ENCODE measurements at places on chromosomes 6 and 20.
A peak's percentile ranks its signal among the peaks of the same experiment; 100 is the strongest.

- H3K27me3 ChIP-seq, result no peaks in the 10 kb centered on the region
- H3K36me3 ChIP-seq, result no peaks in the 10 kb centered on the region
- no peaks in the 10 kb centered on the region for H3K4me1 ChIP-seq
- H3K27ac ChIP-seq, result peak overlapping the region; percentile 88
These were observed 78.1 kb upstream of the TRAF3IP2 start for GRCh38 chr6:111683749-111684267.

- no peaks in the 10 kb centered on the region for H3K36me3 ChIP-seq
- no peak overlapping the region for H3K4me3 ChIP-seq
- H3K27ac ChIP-seq, result no peak overlapping the region
- no peak for DNase-seq
- H3K27me3 ChIP-seq, result no peaks in the 10 kb centered on the region
These were observed 44.0 kb upstream of the COL21A1 start for GRCh38 chr6:56291302-56291917.

DNA sequence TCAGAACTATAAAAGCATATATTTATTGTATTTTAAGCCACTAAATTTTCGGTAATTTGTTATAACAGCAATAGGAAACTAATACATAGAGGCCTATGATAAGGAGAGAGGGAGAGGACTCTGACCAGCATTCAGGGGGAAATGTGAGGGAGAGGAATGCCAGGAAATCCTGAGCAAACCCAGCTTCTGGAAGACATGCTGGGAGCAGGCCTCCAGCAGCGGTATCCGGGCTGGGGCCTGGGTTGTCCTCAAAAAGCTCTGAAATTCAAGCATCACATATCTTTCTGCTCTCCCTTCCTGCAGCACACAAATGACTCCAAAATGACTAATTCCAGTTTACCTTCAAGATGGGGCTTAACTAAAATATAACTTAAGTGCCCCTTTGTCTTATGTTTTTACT lies 33.4 kb upstream of the RIMS1 start:
- no peak overlapping the region for H3K27ac ChIP-seq
- H3K27me3 ChIP-seq, result no peaks in the 10 kb centered on the region
- H3K4me3 ChIP-seq, result no peak overlapping the region
- H3K36me3 ChIP-seq, result no peaks in the 10 kb centered on the region

GRCh38 chr20:37948956-37949355 lies 46.0 kb downstream of the VSTM2L start:
- DNase-seq, result no peak
- H3K4me3 ChIP-seq, result no peak overlapping the region
- H3K4me1 ChIP-seq, result no peaks in the 10 kb centered on the region
- no peaks in the 10 kb centered on the region for H3K36me3 ChIP-seq
- H3K27me3 ChIP-seq, result no peaks in the 10 kb centered on the region
- no peak overlapping the region for H3K27ac ChIP-seq

GRCh38 chr6:155399062-155399744 lies 56.4 kb downstream of the NOX3 start:
- no peak for DNase-seq
- peaks cover 8% of the 10 kb centered on the region for H3K27me3 ChIP-seq
- no peak overlapping the region for H3K27ac ChIP-seq
- no peak overlapping the region for H3K4me3 ChIP-seq
- H3K36me3 ChIP-seq, result no peaks in the 10 kb centered on the region

- H3K27ac ChIP-seq, result no peak overlapping the region
- H3K4me3 ChIP-seq, result no peak overlapping the region
- no peaks in the 10 kb centered on the region for H3K27me3 ChIP-seq
- DNase-seq, result no peak
- H3K36me3 ChIP-seq, result no peaks in the 10 kb centered on the region
These were observed 30.7 kb downstream of the CHD6 start for GRCh38 chr20:41587523-41587922.

- no peak for DNase-seq
- H3K27ac ChIP-seq, result no peak overlapping the region
- H3K4me3 ChIP-seq, result no peak overlapping the region
These were observed 34.8 kb upstream of the SIRPA start for GRCh38 chr20:1860446-1860845.

DNA sequence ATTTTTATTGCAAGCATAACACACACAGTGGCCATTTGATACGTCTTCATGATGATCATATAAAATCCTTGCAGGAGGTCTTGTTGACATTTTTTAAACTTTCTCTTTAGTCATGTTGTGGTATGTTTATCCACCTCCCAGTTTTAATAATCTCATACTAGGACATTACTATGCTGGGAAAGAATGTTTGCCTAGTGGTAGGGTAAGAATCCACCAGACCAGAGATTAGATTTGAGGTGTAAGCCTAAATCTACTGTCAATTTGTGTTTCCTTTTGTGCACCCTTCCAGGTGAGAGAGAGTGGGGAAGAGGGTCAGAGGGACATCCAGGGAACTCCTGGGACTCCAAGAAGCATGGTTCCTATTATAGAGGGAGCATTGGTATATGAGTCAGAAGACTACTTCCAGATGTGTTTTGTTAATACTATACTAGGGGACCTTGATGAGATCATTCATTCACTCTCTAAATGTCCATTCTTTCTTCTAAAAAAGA lies 298.3 kb upstream of the SASH1 start:
- H3K36me3 ChIP-seq, result no peaks in the 10 kb centered on the region
- H3K27me3 ChIP-seq, result no peaks in the 10 kb centered on the region
- DNase-seq, result no peak
- no peak overlapping the region for H3K4me3 ChIP-seq
- H3K4me1 ChIP-seq, result no peaks in the 10 kb centered on the region

DNA sequence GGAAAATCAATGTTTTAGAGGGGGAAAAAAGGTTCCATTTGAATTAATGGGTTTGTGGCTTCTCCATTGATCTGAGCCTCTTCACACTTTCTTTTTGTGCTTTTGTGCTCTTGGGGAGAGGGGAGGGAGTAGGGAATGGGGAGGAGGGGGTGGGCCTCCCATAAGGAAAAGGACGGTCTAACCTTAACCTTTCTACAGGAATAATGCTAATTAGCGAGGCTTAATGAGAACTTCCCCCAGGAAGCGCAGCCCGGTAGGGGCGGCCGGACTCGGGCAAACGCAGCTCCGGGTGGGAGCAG lies 103.0 kb downstream of the NOL4L start:
- H3K27ac ChIP-seq, result peak overlapping the region; percentile 80
- H3K36me3 ChIP-seq, result no peaks in the 10 kb centered on the region
- peak overlapping the region; percentile 83 for H3K4me3 ChIP-seq
- no peaks in the 10 kb centered on the region for H3K4me1 ChIP-seq
- no peak for DNase-seq
- no peaks in the 10 kb centered on the region for H3K27me3 ChIP-seq

DNA sequence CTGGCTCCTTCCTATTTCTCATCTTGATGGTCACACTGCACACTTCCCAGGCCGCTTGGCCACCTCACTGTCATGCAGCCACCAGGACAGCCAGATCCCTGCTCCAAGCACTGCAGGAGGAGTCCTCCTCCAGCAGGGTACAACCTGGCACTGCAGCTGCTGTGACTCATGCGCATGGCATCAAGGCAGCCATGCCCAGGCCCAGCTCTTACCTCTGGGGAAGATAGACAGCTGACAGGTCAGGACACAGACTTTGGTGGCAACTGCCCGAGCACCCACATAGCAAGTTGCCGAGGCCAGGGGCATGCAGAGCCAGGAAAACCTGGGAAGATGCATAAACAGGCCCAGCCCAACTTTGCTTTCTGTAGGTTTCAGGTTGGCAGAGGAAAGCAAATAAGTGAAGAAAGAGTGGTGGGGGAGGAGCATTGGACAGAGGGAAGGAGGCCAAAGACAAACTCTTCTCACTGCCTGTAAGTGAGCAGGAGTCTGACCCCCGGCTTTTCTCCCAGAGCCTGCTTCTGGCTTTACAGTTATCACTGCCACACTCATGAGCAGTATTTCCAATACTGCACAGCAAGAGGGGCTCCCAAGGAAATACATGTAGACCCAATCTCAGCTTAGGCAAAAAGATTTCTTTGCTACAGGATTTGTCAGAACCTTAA lies 38.8 kb downstream of the SLC22A3 start:
- no peak overlapping the region for H3K27ac ChIP-seq
- no peaks in the 10 kb centered on the region for H3K4me1 ChIP-seq
- H3K36me3 ChIP-seq, result no peaks in the 10 kb centered on the region
- DNase-seq, result no peak

DNA sequence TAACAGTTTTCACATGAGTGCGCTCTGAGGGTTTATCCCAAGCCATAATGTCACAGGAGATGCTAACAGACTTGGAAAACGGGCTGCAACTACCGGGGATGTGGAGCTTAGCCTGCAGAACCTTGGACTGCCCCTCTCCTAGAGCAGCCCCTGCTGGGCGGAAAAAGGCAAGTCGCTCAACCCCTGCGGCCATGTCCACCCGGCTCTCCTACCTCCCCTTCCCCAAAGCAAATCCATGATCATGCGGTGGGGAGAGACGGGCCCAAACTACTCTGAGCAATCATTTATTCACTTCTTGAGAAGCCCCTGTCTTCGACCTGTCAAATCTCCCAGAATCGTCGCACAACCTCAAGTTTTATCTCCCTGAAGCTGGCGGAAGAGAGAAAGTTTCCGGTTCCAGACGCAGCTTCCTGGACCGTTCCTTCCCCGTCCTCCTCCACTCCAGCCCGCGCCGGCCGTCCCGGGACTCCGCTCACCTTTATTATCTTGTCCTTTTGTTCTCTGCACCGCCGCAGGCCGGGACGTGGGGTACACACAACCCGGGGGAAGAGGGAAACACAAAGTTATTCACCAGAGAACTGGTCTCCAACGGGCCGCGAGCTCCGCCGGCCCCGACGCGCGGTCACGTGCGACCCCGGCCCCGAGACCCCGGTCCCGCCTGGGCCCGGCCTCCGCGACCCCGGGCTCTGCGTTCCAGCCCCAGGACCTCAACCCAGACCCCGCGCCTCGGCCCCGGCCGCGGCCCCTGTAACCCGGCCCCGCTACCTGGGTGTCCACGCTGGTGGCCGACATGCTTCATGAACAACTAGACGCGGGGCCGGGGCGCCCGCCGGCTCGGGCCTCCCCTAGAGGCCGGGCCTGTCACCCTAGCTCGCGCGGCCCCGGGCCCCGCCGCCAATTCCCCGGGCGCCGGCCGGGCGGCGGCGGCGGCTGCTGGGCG lies 560 bp downstream of the YTHDF1 start:
- H3K4me1 ChIP-seq, result peaks cover 55% of the 10 kb centered on the region
- peak overlapping the region; percentile 84 for H3K4me3 ChIP-seq
- H3K36me3 ChIP-seq, result peaks cover 39% of the 10 kb centered on the region
- no peak for DNase-seq
- peak overlapping the region; percentile 79 for H3K27ac ChIP-seq
- H3K27me3 ChIP-seq, result no peaks in the 10 kb centered on the region

GRCh38 chr20:38184101-38184500 lies 19.0 kb upstream of the TGM2 start:
- H3K4me1 ChIP-seq, result no peaks in the 10 kb centered on the region
- no peak overlapping the region for H3K27ac ChIP-seq
- DNase-seq, result no peak
- no peaks in the 10 kb centered on the region for H3K36me3 ChIP-seq
- H3K27me3 ChIP-seq, result no peaks in the 10 kb centered on the region

- H3K4me1 ChIP-seq, result no peaks in the 10 kb centered on the region
- H3K36me3 ChIP-seq, result no peaks in the 10 kb centered on the region
- H3K27ac ChIP-seq, result no peak overlapping the region
- no peaks in the 10 kb centered on the region for H3K27me3 ChIP-seq
- no peak for DNase-seq
These were observed 363.2 kb upstream of the MARCKS start for GRCh38 chr6:113493991-113494390.

- H3K36me3 ChIP-seq, result no peaks in the 10 kb centered on the region
- no peak for DNase-seq
- H3K27me3 ChIP-seq, result no peaks in the 10 kb centered on the region
- no peaks in the 10 kb centered on the region for H3K4me1 ChIP-seq
- no peak overlapping the region for H3K27ac ChIP-seq
These were observed 307.5 kb downstream of the CDKAL1 start for GRCh38 chr6:20841806-20842205.

- no peak for DNase-seq
- H3K36me3 ChIP-seq, result no peaks in the 10 kb centered on the region
- H3K27ac ChIP-seq, result no peak overlapping the region
- H3K27me3 ChIP-seq, result no peaks in the 10 kb centered on the region
These were observed 126.6 kb downstream of the MTFR2 start for GRCh38 chr6:136123468-136123867.

All from tibial nerve (tissue), 4 donors.